Fibroblast of pulmonary artery (primary cell): ENCODE measurements at places on chromosomes 1 and 21.

DNA sequence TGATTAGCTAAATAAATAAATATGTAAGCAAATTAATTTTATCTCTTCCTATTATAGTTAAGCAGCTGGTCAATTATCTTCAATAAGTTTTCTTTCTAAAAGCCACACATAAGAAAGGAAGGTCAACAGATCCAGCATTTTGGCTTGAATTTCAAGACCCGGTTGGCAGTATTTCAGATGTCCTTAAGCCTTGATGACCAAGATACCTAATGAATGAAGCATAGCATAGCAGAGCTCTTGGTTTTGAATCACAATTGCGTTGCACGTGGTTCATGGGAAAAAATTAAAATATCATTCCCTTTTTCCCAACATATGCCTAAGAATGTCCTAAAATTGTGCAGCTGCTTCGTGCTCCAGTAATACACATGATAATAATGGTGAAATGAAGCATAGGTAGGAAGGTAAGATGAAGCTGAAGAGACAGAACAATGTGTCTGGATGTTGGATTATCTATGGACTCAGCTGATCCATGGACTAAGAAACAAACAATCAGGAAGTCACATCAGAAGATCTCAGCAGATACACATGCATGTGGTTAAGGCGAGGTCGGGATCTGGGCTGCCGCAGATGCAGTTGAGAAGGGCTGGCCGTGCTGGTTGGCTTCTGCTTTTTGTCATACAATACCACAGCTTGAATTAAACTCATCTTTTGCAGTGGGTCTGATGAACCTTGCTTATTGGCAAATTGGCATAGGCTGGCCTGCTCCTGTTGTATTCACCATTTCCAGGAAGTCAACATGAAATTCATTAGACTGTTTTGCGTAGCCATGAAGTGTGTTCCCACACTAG lies 284.9 kb upstream of the RUNX1 start:
- no peak for DNase-seq

DNA sequence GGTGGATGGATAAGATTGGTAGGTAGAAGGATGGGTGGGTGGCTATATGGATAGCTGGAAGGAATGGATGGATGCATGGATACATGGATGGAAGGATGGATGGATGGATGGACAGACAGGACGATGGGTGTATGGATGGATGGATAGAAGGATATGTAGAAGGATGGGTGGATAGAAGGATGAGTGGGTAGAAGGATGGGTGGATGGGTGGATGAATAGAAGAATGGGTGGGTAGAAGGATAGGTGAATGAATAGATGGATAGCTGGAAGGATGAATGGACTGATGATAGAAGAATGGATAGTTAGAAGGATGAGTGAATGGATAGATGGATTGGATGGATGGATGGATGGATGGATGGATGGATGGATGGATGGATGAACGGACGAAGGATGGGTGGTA lies 5.0 kb downstream of the MASP2 start:
- no peak for DNase-seq

- no peak for DNase-seq
Measured at GRCh38 chr1:11978301-11978700, 1.9 kb upstream of the MFN2 start.

DNA sequence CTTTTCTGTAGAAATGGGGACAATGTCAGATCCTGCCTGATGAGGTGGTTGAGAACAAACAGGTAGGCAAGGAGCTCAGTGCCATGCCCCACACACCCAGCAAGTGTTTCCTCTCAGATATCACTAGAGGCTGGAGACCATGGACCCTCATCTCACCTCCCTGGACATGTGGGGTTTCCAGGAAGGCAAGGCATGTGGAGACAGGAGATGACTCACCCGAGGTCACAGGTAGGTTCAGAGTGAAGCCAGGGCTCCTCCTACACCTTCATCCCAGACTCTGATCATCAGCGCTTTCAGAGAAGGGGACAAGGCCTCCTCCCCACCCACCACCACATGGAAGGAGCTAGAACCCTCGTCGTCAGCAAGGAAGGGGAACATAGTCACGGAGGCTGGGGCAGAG lies 69.2 kb downstream of the MATN1 start:
- DNase-seq, result no peak

DNA sequence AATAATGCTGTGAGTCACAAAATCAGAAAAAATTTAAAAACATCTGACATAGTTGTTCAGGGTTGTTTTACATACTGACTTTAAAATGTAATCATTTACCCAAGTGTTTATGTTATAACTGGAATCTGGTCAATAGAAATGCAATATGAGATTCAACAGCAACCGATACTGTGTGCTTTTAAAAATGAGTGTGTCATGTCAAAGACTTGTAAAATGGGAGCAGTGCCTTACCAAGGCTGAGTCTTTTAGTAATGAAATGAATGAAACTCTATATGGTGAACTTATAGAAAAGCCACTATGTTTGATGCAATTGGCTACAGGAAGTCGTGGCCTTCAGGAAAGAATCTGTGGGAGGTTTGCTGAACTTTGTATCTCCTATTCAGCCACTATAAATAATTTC lies 570.2 kb downstream of the DPYD start:
- no peak for DNase-seq

- no peak for DNase-seq
Measured at GRCh38 chr21:34501716-34502115, 10.3 kb downstream of the KCNE1 start.

DNA sequence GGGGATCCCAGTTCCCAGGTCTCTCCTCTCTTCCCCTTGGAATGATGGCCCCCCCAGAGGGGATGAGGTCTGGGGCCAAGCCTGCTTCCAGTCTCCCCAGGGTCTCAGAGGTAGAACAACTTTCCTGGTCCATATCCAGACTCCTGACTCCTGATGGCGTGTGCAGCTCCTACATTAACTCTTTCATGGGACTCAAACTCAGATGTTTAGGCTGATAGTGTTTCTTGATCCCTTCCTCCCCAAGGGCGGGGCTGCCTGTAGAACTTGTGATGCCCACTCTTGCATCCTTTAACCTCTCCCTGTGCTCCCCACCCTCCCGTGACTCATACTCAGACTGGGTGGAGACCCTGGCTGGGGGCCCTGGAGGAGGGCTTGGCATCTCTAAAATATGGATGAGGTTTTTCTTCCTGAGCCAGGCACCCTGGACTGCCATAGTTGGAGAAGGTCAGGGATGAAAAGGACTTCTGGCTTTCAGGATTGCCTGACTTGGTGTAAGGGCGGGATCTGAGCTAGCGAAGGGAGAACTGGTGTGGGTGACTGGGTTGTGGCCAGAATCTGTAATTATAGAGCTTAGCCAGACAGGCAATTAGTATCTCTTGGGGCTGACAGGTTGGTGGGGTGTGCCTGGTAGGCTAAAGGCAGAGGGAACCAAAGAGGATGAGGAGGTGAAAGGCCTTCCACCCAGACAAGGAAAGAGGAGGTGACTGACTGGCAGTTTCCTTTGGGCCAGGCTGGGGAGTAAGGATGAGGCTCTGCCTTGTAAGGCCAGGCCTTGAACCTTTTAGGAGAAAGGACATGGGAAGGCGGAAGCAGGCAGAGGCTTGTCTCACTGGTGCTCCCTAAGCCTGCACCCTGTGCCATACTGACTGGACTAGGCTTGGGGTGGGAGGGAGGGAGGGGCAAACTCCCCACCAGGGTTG lies 1.5 kb downstream of the ATP8B2 start:
- DNase-seq, result peak; percentile 56

- DNase-seq, result no peak
Measured at GRCh38 chr1:3890389-3891328, 9.4 kb downstream of the C1orf174 start.

DNA sequence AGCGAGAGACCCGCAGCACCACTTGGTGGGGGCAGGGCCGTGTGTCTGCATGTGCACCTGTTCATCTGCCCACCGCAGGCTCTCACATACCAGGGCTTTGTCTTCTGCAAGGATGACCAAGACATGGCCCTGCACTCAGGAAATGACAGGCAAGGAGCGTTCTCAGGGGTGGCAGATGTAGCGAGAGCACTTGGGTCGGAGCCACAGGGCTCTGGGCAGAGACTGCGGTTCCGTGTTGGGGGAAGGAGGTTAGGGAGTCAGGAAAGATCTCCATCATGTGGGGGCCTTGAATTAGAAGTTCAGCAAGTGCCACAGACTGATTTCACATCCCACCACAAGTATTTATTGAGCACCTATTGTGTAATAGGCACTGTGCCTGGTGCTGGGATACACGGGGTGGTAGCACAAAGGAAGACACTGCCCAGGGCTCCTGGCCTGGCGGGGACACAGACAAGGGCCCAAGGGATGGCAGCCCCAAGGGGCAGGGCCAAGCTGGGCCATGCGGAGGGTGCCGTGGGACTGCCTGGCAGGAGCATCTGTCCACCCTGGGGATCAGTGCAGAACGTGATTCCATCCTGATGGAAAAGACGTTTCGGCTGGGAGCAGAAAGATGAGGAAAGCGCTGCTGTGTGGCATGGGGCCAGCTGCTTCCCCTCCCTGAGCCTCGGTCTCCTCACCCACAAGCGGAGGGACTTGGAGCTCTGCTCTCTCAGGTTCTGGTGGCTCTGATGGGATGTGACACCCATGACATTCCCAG lies 11.4 kb upstream of the SPSB1 start:
- no peak for DNase-seq

DNA sequence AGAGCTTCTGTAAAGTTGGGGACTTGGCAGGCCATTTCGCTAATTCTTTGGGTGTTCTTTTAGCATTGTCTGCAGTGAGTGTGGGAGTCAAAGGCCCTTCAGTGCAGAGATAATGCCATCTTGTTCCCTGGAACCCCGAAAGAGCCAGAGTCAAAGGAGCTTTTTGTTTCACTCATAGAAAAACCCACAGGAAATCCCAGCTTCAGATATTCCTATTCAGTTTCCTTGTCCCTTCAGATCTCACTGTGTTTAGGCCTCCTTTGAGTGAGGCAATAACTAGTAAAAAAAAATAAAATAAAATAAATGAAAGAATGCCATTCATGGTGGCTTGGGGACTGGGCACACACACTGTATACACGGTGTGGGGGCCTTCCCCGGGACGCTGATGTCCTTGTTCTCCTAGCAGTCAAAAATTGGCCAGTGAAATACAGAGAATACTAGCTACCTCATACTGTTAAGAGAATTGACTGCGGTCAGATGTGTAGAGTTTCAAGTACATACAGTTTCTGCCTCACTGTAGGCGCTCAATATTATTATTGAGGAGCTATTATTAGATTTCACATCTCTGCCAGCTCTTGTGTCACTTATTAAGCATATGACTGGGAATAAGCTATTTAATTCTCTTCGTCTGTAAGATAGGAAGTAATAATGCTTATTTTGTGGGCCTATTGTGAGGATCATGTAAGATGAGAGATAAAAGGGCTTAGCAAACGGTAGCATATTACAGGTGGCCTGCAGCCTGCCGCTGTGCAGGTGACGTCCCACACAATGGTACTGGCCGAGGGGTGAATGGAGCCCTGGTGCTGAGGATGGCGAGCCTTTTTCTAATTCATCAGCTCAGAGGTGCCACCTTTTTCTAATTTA lies 16.7 kb downstream of the DISC1 start:
- no peak for DNase-seq

DNA sequence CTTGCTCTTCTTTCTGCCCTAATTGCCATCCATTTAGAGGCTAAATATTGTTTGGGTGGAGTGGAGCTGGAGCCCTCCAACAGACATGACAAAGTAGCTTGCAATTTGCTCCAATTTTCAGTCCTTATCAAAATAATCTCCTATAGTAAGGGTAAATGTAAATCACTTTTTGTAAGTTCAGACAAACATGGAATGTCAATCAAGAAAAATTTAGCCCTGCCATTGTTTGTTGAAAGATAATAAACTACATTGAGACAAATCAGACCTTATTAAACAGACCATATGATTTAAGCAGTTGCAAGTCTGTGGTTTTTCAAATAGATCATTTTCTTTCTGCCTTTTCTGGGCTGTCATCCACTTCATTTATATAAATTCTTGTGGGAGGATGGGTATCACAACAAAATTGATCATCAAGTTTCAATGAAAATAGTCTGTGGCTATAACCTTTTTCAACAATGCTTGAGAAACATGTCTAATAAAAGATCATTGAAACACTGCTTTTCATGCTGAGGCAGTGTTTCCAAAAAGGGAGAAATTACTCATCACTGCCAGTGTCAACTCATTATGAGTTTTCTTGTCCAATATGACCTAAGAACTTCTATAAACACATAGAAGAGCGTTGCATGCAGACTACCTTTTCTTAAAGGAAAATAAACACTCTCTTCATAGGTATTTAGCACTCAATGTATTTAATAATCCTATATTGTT lies 1152.0 kb upstream of the B3GALT2 start:
- DNase-seq, result no peak

- no peak for DNase-seq
Measured at GRCh38 chr1:35560256-35561225, 2.9 kb downstream of the NCDN start.

GRCh38 chr1:21608798-21609197 lies 60.4 kb downstream of the RAP1GAP start:
- DNase-seq, result no peak

DNA sequence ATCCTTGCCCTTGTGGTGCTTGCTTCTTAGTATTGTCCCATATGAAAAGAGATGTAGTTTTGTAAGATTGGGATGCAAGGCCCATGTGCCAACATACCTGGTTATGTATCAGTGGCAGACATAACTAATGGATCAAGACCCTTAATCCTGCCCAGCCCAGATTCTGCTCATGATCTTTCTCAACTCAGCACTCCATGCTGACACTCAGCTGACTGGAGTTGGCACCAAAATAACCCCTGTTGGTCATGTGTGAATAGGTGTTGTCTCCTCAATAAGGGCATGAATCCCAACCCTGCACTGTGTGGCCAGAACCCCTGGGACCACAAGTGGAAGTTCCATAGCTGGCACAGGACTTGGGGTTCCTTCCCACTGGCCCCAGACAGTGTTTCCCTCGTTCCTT lies 13.9 kb upstream of the CNR2 start:
- DNase-seq, result no peak

DNA sequence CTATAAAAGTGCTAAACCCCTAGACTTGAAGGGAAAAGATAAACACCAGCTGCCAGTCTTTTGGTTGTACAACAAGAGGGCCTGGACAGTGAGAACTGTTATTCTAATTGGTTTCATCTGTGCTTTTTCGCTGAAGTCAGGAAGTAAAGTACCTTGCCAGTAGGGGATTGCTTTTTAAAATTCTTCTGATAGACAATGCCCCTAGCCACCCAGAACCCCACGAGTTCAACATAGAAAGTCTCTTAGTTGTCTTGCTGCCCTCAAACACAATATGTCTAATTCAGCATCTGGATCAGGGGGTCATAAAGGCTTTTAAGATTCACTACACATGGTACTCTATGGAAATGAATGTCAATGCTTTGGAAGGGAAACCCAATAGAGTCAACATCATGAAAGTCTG lies 289.2 kb downstream of the TBX15 start:
- DNase-seq, result no peak

- no peak for DNase-seq
Measured at GRCh38 chr1:187033693-187034390, 205.1 kb downstream of the PLA2G4A start.
